ENCODE measurements at places on chromosomes 5 and 9. TPM values are rescaled to one million over a fixed set of nuclear protein-coding genes. Genes with fewer than 3 reads are reported as not detected.

Gene ENTREP1
- polyA plus RNA-seq: 5.1 TPM

Gene KLHL9
- polyA plus RNA-seq: 8.4 TPM

Gene PCDHB15
- polyA plus RNA-seq: 0.58 TPM

Gene CATSPER3
- 0.73 TPM for polyA plus RNA-seq

Gene PDE8B
- 0.30 TPM for polyA plus RNA-seq

Gene NOXA1
- 1.0 TPM for polyA plus RNA-seq

Gene WNT8A
- polyA plus RNA-seq: not detected

Gene CCDC183
- polyA plus RNA-seq: 0.03 TPM

Gene SCGB3A2
- polyA plus RNA-seq: 0.17 TPM
